ENCODE measurements at places on chromosomes 11 and 22.

DNA sequence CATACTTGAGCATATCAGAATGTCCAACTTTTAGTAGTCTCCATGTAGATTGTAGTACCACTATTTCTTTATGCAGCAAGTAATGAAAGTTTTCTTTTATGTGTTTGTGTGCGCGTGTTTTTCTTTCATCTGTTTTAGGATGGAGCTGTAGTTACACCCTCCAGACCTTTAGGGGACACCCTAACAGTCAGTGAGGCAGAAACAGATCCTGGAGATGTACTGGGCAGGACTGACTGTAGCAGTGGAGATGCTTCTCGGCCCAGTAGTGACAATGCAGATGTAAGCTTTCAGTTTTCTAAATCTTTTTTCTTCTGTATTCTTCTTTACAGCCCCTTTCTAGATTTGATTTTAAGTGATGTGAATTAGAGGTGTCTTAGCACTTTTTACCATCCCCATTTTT is 79.9 kb upstream of the GRIK4 start:
- peak; percentile 73 for DNase-seq

GRCh38 chr11:86781546-86781945 is 18.8 kb upstream of the PRSS23 start:
- DNase-seq = no peak

DNA sequence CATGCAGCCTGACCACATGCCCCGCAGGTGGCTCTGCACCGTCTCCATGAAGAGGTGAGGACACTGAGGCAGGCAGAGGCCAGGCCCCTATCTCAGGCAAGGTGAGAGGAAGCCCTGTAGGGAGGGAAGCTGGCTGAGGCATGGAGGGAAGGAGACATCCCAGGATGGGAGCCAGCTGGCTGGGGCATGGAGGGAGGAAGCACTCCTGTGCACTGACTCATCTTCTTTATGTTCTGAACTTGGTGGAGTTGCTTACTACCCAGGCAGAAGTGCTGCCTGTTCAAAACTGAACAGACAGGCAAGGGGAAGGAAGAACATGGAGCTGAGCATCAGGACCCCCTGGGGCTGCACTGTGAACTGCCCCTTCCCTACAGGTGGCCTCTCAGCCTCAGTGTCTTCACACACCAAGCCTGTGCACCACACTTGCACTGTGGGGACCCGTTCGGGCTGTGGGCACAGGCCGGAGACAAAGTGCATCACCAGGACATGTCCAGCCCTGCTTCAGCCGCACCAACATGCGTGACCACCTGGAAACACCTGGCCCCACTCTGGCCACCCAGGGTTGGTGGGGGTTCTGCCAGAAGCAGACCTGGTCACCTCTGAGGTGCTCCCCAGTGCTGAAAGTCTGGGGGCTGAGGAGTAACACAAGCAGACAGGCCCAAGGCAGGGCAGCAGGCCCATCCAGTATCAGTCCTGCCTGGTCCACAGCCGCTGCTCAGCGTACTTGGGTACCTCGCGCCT is 55.5 kb downstream of the DGCR2 start:
- DNase-seq = peak; percentile 76

DNA sequence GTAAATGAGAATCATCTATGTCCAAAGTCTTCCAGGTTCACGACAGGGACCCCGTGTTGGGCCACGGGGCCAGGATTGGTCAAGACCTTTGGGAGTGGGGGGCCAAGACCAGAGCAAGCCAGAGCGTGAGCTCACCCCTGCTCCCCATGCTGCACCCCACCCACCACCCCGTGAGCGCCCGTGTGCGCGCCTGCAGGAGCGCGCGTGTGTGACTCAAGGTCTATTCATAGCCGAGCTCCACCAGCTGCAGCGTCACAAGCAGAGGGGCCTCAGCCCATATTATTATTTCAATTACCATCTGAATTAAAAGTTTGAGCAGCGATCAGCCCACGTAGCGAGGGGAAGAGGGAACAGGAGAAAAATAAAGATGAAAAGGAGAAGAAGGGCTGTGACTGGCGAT is 5.2 kb downstream of the KCNJ4 start:
- no peak for DNase-seq

GRCh38 chr11:94060401-94060800 is 39.2 kb downstream of the HEPHL1 start:
- DNase-seq = peak; percentile 70

Data from fibroblast of lung (primary cell).